ENCODE measurements at places on chromosomes 2 and 18.

DNA sequence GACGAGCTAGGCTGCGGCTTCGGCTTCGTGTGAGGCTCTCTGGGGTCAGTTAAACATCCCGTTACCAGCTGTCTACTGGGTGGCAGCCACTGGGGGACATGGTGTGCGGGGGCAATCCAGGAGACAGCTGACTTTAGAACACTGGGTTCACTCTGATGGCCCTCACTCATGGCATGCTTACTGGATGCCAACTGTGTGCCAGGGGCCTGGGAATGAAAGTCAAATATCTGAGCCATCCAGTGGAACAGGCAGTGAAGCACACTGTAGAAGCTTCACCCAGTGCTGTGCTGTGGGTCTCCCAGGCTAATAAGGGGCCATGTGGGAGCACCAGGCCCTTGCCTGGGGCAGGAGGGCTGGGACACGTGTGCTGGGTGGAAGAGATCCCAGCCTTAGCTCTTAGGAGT is 48.3 kb downstream of the GLI2 start:
- DNase-seq = no peak

GRCh38 chr18:79604913-79605880 is 74.4 kb upstream of the CTDP1 start:
- DNase-seq = no peak

GRCh38 chr18:11607906-11608305 is 1.5 kb upstream of the SLC35G4 start:
- DNase-seq = no peak

DNA sequence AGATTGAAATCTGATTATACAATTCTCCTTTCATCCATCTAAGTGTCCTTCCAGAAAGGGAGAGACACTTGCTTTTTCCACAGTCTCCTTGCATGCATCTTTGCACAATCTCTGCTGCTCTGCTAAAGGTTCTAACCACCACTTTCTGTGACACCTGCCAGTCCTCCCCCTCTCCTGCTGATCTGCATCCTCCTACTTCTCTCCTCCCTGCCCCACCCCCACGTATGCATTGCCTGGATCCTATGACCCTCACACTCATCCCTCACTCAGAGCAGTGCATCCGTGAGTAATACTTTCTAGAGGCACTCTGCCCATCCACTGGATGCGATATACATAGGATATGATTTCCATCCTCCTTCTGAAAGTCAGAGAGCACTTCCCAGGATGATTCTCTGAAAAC is 27.7 kb upstream of the TRAPPC8 start:
- no peak for DNase-seq

DNA sequence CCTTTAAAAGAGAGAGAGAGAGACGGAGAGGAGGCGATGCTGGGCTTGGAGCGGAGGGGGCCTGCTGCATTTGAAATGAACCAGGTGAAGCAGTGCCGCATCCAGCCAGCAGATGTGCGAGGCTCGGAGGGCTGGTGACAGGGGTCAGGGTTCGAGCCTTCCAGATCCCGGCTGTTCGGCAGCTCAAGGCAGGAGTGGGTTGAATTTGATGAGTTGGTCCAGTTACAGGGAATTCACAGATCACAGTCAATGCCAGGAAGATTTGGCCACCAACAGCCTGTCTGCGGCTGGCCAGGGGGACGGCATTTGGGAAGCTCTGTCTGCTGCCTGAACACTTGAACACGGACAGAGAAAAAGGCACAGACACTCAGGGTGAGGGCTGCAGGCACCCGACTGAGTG is 48.6 kb downstream of the PTGR3 start:
- DNase-seq = no peak

- no peak for DNase-seq
Measured at GRCh38 chr2:11787991-11788390, 41.6 kb downstream of the LPIN1 start.

DNA sequence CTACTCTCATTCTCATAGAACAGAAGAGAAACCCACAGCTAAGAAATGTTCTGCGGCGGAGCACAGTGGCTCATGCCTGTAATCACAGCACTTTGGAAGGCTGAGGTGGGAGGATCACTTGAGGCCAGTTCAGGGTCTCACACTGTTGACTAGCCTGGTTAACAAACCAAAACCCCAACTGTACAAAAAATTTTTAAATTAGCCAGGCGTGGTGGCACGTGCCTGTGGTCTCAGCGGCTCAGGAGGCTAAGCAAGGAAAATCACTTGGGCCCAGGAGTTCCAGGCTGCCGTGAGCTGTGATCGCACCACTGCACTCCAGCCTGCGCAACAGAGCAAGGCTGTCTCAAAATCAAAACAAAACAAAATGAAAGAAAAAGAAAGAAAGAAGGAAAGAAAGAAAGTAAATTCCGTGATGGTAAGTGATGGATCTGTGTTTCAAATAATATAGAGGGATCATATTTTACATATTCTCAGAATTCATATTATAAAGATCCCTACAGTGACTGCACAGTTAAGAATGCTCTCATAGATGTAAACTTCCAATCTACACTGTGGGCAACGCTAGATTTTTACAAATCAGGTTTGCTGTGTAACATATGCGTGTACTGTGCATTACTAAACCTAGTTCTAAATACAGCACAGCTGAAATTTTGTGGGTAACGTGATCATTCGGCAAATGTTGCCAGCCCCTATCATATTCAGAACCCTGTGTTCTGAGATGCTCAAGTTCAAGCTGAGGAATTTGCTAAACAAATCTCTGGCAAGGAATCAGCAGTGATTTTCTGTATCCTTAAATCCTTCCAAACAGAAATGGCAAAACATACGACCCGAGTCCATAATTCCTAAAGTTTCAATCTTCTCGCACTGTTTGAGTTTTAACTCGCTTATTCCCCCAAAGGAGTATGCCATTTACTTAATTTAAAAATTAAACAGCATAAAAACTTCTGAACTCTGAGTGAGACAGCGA is 1.2 kb upstream of the RAB12 start:
- no peak for DNase-seq

- no peak for DNase-seq
Measured at GRCh38 chr18:475202-476031, 25.1 kb downstream of the COLEC12 start.

DNA sequence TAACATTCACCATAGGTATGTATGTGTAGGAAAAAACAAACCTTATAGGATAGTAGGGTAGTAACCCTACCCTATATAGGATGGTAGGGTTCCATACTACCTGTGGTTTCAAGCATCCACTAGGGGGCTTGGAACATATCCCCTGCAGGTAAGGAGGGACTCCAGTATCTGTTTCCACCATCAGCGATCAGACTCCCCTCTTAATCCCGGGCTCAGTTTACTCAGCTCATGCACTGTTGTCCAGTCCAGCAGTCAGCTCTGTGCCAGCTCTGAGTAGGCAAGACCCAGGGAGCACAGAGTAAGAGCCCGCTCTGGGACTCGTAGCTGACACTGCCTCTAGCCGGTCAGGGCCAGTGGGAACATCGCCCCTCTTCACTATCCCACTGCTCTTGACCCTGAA is 61.7 kb downstream of the MEX3C start:
- DNase-seq = no peak

- DNase-seq = no peak
Measured at GRCh38 chr2:131125195-131125757, 20.1 kb downstream of the PLEKHB2 start.

DNA sequence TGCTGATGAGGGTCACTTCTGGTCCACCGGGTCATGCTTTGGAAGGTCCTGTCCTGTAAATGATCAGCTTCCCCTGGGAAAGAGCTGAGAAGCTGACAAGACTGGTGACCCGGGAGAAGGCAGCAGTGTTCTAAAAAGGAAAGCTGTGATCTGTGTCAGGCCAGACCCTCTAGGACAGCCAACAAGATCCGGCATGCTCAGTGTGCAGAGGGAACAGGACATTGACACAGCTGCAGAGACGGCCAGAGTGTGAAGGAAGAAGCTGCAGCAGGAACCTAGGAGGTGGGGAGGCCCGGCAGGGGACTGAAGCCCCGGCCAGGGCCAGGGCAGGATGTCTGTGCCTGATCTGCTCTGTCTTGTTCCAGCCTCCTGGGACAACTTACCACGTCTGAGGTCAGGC is 372.7 kb upstream of the ID2 start:
- DNase-seq = no peak

GRCh38 chr2:169823996-169824372 is 721 bp downstream of the METTL5 start:
- DNase-seq = no peak

- no peak for DNase-seq
Measured at GRCh38 chr2:144479138-144479537, 40.8 kb downstream of the ZEB2 start.

DNA sequence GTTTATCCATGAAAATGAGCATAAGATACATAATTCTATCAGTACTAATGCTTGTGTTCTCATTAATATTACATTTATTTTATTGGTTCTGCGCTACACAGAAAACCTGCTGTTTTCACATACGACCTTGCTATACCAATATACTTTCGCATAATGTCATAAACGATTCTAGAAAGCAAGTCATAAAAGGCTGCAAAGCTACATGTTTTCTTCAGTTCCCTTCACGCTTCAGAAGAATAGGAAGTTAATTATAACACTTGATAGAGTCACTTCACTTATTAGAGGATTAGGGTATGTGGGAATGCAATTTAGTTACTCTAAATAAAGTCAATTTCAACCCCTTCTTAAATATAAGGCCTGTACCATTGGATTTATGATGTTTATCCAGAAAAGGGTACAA is 29.0 kb downstream of the PSME4 start:
- DNase-seq = no peak

DNA sequence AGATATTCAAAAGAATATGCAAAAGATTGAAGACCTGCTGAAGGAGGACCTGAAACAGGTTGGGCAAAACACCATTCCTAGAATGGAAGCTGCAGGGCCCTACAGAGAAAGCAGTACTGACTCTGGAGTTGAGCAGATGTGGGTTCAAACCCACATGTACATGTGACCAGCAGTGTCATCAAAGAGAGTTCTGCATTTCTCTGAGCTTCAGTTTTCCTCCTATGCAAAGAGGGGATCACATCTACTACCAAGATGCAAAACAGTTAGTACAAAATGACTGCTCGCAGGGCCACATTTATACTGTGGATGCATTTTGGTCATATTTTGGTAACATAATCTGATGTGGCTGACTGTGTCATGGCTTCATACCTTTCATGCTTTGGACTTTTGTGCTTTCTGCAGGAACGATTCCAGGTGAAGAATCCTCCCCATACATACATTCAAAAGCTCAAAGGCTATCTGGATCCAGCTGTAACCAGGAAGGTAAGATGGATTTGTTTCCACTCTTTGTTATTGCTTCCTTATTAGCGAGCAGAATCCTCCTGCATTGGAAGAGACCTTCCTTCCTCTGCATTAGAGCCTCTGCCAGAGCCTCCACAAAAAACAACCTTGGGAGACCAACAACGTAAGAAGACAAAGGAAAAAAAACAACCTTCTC is 174.8 kb downstream of the PRPF40A start:
- DNase-seq = no peak

DNA sequence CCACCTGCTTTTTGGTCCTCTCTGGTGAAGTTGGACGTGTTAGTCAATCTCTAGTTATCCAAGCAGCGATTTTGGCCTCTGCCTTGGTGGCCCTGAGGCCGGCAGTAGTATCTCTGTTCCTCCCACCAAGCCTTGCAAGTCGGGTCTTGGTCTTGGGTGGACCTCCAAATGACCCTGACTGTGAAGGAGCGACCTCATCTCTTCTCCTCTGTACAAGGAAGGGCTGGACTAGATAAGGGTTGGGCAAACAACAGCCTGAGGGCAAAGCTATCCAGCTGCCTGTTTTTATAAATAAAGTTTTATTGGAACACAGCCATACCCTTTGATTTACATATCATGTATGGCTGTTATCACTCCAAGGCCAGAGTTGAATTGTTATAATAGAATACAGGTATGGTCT is 74.6 kb upstream of the FOSL2 start:
- no peak for DNase-seq

DNA sequence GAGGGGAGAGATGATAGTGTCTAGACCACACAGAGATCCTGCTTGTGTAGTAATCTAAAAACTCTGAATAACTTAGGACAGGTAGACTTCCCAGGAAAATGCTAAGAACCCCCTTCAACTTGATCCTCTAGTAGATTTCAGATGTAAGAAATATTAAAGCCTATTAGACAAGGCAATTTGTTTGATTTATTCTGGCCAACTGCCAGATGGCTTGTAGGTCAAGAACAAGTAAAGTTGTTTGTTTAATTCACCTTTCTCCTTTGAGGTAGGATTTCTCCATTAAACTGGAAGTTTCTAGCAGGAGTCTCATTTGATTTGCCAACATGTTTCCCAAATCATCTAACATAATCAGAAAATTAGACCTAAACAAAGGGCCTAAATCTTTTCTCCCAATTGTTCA is 48.6 kb downstream of the SH3RF3 start:
- DNase-seq = no peak

DNA sequence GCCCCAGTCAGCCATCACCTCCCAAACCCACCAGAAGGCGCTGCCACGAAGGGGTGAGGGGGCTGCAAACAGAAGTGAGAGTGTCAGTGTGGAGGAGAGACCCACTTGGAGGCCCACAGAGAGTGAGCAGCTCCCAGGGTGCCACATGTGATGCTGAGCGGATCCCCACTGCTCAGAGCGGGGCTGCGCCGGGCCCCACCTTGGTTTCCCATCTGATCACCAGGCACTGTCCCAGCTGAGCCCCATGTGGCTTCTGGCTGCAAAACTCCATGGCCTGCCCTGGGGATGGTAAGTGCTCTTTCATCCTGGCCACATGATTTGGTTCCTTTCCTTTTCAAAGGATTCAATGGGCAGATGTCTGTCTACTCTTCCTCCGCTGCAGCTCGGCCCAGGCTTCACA is 23.8 kb downstream of the SNORC start:
- no peak for DNase-seq

- no peak for DNase-seq
Measured at GRCh38 chr2:113734185-113734584, 22.3 kb downstream of the SLC35F5 start.

DNA sequence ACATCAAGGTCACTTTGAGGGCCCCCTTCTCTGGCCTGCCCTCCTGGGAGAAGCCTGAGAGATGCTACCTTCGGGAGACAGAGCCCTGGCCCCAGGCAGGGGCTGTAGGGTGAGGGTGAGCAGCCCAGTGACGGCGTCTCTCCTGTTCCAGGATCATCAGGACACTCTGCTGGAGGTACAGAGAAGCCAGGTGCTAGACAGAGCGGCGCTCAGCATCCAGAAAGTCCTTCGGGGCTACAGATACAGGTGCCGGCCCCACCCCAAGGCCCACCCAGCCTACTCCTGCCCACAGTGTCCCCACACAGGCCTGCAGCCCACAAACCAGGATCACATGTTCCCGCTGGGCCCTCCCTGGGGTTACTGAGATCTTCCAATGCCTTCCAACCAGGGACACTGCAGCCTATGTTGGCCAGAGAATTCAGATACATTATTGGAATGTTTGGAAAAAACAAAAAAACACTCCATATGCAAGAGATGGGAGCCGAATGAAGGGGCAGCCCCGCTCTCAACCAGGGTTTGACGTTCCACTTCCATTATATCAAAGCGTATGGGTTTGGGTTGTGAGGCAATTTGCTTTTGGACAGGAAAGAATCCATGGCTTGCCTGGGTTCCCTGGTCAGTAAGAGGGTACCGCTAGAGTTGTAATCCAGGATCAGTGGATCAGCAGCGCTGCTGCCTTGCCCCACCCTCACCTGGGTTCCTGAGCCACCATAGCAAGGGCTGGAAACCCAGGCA is 49.5 kb upstream of the GPR17 start:
- no peak for DNase-seq

GRCh38 chr2:198817536-198817935 is 640.2 kb downstream of the SATB2 start:
- no peak for DNase-seq

GRCh38 chr2:240985881-240986786 is 12.3 kb upstream of the SNED1 start:
- DNase-seq = no peak

- DNase-seq = no peak
Measured at GRCh38 chr18:75183524-75183923, 25.4 kb downstream of the PTGR3 start.

- no peak for DNase-seq
Measured at GRCh38 chr18:39862341-39862740, 2092.7 kb upstream of the PIK3C3 start.
